ENCODE measurements at places on chromosomes 1 and 21.
A peak's percentile ranks its signal among the peaks of the same experiment; 100 is the strongest.

GRCh38 chr1:20729990-20730689, 2.4 kb downstream of the SH2D5 start:
- DNase-seq = no peak

DNA sequence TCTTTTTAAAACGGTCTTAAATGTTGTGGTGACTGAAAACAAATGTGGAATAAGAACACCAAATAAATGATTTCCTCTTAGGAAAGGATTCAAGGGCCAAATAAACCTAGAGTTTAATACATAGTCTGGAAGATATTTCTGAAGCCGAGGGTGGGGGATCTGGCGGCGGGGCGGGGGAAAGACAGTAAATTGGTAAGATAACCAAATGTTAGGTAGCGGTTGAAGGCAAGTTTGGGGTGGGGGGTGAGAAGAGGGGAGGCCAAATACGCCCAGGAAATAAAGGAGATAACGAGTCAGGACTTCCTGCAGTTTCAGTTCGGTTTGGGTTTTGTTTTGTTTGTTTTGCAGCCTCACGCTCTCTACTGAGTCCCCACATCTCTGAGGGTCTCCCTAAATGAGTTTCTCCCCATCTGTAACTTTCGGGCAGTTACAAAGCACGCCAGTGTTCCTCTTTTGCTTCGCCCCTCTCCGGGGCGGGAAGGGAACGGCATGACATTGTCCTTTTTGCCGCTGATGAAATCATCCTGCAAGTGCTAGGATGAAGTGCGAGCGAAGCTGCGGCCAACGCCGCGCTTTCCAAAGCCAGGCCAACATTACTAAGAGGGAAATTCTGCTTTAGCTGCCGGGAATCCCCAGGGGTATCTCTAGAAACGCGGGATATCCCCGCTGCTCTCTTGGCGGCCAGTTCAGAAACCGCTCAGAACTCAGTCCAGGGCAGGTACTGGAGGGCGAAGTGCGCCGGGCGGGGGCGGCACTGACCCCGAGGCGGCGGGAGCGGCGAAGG, 844 bp downstream of the NIBAN1 start:
- DNase-seq = no peak

DNA sequence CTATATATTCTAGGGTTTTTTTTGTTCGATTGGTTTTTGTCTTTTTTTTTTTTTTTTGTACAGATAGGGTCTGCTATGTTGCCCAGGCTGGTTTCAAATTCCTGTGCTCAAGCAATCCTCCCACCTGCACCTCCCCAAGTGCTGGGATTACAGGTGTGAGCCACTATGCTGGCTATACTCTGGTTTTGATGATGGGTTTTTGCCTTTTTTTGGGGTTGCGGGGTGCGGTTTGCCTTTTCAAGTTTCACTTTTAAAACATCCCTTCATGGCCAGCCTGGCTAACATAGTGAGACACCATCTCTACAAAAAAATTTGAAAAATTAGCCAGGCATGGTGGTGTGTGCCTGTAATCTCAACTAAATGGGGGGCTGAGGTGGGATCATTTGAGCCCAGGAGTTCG, 10.0 kb downstream of the KDM5B start:
- no peak for DNase-seq

GRCh38 chr1:88980870-88981269, 11.6 kb downstream of the KYAT3 start:
- DNase-seq = no peak

GRCh38 chr1:201185527-201186128, 5.0 kb upstream of the IGFN1 start:
- DNase-seq = no peak

DNA sequence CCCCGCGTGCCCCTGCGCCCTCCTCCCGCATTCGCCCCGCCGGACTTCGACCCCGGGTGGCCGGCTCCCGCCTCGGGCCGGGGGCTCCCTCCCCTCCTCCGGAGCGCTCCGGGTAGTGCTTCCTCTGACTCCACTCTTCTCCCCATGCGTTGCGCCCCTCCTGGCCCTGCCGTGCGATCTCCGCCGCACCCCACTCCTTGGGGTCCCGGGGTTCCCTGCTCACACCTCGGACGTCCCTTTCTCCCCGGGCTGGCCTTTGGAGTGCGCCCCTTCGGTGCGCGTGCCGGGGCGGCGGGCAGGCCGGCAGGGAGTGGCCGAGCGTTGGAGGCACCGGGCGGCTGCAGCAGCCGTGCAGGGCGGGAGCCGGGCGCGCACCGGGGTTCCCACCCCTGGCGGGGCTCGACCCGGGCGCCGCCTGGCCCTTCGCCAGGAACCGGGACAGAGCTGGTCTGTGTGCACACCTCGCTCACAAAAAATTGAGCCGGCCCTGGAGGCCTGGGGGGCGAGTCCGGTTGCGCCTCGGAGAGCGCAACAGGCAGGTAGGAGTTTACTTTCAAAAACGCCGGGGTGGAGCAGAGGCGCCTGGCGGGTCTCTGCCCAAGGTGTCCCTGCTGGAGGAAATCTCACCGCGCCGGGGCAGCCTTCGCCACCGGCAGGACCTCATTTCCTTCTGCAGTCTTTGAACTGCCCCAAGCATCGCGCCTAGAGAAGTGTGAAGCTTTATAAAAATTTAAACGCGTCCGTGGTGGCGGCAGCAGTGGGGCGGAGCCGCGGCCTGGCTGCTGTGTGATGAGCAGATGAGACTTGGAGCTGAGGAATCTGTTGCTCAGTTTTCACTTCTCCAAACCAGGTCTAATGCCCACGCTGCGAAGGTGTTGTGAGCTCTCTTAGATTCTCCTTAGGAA, 650 bp downstream of the VANGL1 start:
- peak; percentile 31 for DNase-seq

- DNase-seq = no peak
Measured at GRCh38 chr21:29296446-29296845, 2.3 kb upstream of the BACH1 start.

DNA sequence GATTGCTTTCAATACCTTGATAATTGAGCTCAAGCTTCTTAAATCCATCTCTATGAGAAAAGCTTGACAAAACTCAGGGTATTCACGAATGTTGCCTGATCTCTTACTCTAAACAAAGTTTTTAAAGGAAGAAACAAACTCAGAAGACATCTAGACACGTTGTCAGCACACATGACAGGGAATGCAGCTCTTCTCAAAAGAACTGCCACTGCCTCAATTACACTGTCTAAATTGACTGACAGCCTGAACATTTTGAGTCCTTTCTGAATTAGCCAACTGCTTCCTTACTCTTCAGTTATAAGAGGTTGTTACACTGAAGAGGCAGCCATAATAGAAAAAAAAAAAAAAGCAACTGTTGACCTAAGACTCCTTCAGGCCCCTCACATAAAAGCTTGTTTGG, 1646.7 kb upstream of the B3GALT2 start:
- DNase-seq = no peak

DNA sequence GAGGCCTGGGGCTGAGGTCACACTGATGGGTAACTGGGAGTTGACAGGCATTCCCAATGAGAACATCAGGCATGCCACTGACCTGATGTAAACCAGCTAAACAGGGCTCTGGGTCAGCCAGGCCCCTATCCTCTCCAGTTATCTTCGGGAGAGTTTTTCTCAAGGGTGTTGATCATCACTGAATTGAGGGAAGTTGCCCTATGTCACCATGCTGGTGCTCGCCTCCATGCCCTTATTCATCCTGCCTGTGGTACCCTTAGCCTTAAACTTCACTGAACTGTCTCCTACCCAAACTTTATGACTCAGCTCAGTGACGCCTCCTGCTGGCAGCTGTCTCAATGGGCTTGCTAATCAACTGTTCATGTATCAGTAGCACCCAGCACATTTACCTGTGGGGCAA, 80.7 kb upstream of the TNR start:
- DNase-seq = no peak

- DNase-seq = no peak
Measured at GRCh38 chr1:241924080-241924808, 33.3 kb upstream of the BECN2 start.

GRCh38 chr1:77484334-77484733, 198.1 kb downstream of the ZZZ3 start:
- no peak for DNase-seq

DNA sequence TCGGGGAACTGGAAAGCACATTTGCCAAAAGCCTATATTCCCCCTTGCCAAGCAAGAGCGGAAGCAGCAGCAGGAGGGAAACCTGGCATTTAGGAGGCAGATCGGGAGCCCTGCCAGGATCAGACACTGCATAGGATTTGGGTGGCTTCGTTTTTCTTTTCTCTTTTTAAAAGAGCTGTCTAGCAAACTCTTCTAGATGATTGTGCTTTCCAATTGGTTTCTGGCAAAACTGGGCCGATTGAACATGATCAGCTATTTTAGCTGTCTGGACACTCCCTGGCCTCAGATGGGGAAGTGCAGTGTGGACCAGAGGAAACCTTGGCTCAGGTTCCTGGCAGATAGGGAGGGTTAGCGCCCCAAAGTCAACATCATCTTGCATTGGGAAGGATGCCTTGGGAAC, 414.0 kb upstream of the KAZN start:
- no peak for DNase-seq

DNA sequence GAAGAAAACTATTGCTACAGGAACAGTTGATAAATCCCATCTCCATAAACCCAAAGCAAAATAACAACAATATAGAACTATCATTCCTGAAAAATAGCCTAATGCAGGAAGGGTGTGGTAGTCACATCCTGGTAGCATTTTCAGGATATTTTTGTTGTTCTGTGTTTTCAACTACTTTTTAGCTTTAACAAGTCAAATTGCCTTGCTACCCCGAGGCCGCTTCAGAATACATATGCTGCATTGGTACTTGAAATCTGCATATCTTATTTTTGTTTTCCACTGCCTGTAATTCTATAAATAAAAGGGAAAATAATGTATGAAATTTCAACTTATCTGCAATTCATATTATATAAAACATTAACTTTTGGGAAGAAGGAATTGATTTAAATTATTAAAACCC, 36.8 kb upstream of the SYT14 start:
- DNase-seq = no peak

GRCh38 chr1:220451532-220451931, 76.4 kb upstream of the MARK1 start:
- no peak for DNase-seq

DNA sequence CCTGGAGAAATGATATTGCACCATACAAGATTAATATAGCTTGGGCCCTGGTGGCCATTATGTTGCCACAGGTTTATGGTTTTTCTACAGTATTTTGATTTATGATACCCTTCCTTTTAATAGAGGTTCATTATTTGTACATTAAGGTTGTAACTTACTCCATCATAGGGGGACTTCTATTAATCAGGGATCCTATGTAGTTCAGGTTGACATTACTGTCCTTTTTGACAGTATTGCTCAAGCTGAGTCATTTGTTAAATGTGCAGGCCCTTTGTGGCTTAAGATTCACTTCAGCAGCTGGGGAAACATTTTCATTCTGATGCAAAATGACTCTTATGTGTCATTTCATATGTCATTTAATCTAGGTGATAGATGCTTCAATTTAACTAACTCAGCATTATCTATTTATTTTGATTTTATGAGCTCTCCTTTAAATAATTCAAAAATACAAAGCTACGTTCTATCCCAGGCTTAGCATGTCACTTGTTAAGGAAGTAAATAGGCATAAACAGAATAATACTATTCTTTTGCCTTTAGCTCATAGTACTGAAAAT, 686.9 kb upstream of the NCAM2 start:
- no peak for DNase-seq
